ENCODE measurements at places on chromosomes 2 and 18.

- no peak for DNase-seq
Observed at GRCh38 chr2:96530144-96530430, 6.5 kb upstream of the ARID5A start.

GRCh38 chr2:215664847-215665525 is 229.1 kb upstream of the FN1 start:
- no peak for DNase-seq

DNA sequence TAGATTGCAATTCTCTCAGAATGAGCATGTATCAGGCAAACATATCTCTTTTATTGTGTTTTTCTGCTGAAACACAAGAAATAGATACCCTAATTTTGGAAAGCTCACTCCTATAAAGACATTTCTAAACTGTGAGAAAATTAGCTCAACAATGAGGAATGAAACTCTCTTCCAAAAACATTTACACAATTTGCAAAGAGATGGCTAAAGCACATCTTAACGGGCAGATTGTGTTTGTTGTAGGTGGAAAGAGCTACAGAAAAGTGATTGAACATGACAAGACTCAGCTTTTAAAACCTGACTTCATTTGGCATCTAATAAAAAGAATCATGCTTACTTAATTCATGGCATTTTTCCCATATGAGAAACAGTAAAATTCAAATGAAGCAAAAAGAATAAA is 175.0 kb upstream of the SLC39A10 start:
- DNase-seq: no peak

- DNase-seq: no peak
Observed at GRCh38 chr2:122864728-122865127, 1109.3 kb downstream of the TSN start.

- no peak for DNase-seq
Observed at GRCh38 chr2:121502246-121502645, 28.4 kb upstream of the RNU4ATAC start.

- DNase-seq: no peak
Observed at GRCh38 chr2:32262105-32262504, 2.6 kb downstream of the NLRC4 start.

Data from activated CD8-positive, alpha-beta memory T cell treated with anti-CD3 and anti-CD28 coated beads for 1 hour (primary cell).